Ureter (tissue), 1 donor: ENCODE measurements at places on chromosomes 12 and 14.

DNA sequence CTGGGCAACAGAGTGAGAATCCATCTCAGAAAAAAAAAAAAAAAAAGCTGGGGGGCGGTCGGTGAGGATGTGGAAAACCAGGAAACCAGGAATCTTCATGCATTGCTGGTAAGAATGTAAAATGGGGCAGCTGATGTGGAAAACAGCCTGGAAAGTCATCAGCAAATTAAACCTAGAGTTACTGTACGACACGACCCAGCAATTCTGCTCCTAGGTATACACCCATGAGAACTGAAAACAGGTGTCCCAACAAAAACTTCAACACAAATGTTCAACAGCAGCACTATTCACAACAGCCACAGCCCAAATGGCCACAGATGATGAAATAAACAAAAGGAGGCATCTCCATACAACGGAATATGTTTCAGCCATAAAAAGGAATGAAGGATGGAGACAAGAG, 97.3 kb downstream of the NCOR2 start:
- DNase-seq = no peak

DNA sequence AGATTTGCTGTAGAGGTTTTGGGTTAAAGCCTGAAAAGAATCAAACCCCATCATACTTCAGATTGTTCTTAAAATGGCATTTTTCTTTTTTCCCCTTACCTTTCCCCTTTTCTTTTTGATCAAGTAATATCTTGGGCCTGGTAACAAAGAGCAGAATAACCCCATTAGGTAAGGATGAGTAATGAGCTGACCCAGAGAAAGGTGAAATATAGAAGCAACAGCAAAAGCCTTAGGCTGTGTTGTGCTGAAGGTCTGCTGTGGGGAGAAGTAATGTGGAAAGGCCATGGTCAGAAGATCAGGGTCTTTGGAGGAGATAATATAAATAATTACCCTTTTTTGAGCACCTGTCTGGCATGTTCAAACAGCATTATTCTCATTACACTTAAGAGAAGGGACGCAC, 42.3 kb downstream of the MIA2 start:
- DNase-seq = no peak

DNA sequence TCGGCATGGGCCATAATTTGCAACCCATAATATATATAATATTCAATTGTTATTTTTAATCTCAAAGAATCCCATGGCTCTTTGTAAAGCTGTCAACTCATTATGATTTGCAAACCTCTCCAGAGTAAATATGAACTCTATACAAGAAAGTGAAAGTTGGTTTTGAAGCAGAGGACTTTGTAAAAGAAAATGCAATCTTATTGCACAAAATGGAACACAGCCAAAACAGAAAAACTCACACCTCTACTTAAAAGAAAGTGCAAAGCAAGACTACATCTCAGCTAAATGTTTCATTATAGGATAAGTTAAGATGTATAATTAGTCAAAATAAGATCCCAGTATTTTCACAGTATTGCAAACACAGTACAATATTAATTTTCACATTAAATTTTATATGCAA, 111.2 kb upstream of the FLRT2 start:
- no peak for DNase-seq

DNA sequence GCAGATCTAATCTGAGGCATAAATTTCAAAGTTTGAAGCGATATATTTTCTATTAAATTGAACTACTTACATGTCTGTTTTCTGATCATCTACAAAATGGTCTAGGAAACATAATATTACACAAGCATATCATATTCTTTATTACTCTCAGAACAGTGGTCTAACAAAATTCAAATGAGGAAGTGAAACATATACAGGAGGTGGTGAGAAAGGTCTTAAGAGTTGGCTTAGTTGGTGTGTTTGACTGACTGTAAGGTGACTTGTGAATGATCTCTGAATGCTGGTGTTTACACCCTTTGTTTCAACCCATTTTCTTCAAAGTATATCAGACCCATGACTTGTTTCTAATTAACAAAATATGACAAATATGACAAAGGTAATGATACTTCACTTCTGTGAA, 1156.8 kb downstream of the SLC16A7 start:
- DNase-seq = no peak

DNA sequence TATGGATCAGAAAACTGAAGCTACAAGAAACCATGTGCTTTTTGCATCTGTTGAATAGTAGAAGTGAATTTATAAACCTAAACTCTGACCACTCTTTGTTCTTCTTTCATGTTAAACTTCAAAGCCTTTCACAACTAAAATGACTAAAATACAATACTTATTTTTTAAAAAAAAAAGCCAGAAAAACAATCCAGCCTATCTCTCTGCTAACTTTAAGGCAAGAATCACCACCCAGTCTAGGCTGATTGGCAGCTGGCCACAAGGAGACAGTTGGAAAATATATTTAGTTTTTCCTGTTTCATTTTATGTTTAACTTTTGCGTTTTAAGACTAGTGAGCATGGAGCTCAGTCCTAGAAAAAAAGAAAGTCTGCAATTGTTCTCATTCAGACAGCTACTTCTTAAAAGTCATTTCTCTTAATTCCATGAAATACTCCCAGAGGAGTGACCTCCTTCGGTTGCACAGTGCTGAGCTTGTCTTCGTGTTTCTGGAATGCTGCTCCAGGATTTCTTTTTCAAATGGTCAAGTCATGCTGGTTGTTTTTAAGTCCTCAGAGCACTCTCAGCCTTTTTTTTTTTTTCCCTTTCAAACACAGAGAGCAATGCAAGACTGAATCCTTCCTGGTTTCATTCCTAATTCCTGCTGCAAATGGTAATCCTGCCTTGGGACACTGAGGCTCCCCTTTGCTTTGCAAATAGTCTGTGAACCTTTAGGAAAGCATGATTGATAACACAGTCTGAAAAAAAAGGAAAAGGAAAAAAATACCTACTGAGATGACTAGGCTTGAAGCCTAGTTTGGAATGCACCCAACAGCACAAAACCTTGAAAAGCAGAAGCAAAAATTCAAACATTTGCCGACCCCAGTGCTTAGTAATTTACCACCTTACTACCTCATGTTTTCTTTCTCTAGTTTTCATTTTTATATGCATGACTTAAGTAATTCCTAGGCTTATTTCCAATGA, 233.3 kb upstream of the DAAM1 start:
- no peak for DNase-seq

- no peak for DNase-seq
Observed at GRCh38 chr12:121391619-121392324, 8.1 kb upstream of the RNF34 start.

DNA sequence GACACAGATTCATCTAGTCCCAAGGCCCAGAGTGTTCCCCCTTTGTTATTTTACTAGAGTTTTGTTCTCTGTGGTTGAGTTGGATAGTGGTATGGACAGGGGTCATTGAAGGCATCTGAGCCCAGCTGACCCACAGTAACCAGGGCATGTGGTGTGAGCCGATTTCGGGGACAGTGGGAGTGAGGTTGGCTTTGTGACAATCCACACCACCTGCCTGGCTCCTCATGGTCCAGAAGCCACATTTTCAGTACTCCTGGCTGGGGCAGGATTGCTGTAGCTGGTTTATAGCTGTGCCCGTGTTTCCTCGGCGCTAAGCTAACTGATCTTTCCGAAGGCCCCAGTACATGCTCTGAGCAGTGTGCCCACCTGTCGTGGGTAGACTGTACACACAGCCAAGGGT, 116.0 kb downstream of the TSPAN9 start:
- no peak for DNase-seq

DNA sequence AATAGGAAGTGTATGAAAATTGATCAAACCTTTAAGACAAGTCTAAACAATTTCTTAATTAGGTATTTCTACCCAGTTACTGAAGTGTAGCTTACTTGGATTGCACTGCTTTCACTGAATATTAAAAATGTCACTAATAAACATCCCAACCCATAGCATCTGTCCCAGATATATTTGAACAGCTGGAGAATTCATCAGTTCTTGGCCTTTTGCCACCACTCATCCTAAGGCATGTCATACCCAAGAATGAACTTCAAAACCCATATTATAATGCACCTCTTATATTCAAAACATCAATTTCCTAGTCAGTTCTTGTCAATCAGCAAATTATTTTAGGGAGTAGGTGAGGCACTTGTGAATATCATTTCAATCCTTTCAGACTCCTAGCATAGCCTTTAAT, 392.3 kb downstream of the PAWR start:
- DNase-seq = no peak

DNA sequence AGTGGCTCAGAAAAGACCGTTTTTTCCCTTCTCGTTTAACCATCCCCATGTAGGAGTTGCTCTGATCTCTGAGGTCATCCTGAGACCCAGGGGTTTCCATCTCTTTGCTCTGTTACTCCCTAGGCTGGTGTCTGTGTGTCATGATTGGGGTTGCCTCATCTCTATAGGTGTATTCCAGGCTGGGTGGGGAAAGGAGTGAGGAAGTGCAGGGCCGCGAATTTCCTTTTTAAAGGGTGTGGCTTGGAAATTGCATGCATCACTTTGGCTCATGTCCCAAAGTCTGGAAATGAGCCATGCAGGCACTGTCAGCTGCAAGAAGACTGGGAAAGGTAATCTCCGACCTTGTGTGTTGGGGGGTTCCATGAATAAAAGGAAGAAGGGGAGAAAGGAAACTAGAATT, 201.9 kb downstream of the AACS start:
- no peak for DNase-seq

- DNase-seq = no peak
Observed at GRCh38 chr14:22739423-22739822, 27.1 kb upstream of the OXA1L start.

- DNase-seq = no peak
Observed at GRCh38 chr12:98274430-98275130, 240.8 kb upstream of the TMPO start.

DNA sequence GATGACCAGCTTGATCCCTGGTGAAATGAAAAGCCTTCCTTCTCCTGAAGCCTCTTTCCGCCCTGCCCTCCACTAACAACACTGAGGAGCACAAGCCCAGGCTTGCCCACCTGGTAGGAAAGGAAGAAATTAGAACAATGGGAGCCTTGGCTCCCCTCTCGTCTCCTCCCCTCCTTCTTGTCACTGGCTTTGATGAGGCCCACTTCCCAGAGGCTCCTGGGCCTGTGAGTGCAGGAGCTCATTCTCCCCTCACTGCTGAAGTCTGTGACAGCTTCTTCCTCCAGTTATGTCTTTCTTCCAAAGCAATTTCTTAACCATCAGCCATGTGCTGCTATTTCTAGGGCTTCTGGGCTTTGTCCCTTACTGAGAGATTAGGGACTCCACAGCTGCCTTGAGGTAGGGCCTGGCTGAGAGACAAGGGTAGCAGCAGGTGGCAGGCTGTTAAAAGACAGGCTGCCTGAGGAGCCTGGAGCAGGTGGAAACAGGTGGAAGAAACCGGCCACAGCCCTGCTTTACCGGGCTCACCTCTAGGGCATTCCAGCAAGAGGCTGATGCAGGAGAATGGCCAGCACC, 53.6 kb upstream of the SRSF5 start:
- peak; percentile 68 for DNase-seq

DNA sequence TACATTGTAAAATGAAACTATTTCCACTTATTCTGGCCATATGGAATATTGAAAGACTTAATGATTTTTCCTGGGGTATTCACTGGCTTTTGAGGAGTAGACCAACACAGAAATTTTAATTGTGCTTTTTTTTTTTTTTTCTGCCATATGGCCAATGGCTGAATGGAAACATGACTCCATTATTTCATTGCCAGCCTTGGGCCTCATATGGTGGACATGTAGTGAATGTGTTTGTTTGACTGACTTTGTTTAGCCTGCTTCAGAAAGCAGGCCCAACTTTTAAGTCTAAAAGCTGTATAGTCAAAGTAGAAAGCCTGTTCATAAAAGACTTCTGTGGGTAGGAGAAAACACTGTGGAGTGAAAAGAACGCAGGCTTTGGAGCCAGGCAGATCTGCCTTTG, 2.4 kb downstream of the GNG2 start:
- no peak for DNase-seq

DNA sequence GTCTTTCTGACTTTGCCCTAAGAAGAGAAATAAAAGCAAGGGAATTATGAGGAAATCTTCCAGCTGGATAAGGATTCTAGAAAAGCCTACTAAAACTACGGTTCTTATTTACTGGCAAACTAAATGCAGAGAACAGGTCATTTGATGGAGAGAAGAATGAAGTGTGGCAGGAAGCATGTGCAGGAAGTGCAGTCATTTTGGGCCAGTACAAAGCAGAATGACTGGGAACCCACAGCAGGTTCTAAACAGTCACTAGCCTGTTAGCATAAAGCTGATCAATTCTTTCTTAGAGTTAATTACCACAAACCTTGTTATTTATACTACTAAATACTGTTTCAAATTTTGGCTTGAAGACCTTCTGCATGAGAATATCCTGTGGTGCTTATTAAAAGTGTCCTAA, 36.7 kb downstream of the CFAP54 start:
- DNase-seq = no peak

GRCh38 chr12:29428633-29429032, 47.7 kb upstream of the ERGIC2 start:
- DNase-seq = no peak

- no peak for DNase-seq
Observed at GRCh38 chr12:98743362-98743953, 98.4 kb downstream of the APAF1 start.

GRCh38 chr12:95237315-95237714, 19.7 kb downstream of the VEZT start:
- no peak for DNase-seq

DNA sequence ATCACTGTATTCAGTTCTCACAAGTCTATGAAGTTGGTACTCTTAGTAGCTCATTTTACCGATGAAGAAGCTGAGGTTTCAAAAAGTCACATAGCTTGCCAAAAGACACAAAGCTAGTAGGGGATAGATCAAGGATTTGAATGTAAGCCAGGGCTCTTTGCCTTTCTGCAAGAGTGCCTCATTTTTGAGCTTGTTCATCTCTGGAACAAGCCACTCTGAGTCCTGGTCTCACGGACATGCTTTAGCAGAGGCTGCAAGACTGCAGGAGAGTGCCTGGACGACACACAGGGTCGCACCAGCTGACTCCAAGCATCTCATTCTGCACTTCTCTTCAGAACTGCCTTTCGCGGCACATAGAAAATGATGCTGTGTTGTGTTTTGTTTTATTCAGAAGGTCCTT, 3.7 kb downstream of the NUAK1 start:
- no peak for DNase-seq

DNA sequence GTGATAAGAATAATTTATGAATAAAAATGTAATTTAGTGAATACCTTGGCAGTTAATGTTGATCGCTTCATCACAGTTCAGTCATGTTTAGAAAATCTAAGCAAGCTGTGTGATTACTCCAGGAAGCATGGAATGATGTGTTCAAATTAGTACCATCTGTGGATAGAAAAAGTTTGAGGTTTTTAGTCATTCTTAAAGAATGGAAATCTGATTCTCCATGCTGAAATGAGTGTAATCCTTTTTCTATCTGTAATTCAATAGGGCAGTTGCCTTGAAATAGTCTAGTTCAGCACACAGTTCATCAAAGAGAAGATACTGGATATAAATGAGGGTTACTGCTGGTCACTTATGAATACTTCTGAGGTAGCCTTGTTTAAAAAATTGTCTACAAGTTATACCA, 127.2 kb upstream of the MYF6 start:
- DNase-seq = no peak

- DNase-seq = peak; percentile 53
Observed at GRCh38 chr12:30806989-30807694, 52.4 kb upstream of the CAPRIN2 start.

- DNase-seq = no peak
Observed at GRCh38 chr12:8120072-8120713, 3.2 kb upstream of the CLEC4A start.
